AG20443 (cell line): ENCODE measurements at places on chromosomes 5 and 9.

DNA sequence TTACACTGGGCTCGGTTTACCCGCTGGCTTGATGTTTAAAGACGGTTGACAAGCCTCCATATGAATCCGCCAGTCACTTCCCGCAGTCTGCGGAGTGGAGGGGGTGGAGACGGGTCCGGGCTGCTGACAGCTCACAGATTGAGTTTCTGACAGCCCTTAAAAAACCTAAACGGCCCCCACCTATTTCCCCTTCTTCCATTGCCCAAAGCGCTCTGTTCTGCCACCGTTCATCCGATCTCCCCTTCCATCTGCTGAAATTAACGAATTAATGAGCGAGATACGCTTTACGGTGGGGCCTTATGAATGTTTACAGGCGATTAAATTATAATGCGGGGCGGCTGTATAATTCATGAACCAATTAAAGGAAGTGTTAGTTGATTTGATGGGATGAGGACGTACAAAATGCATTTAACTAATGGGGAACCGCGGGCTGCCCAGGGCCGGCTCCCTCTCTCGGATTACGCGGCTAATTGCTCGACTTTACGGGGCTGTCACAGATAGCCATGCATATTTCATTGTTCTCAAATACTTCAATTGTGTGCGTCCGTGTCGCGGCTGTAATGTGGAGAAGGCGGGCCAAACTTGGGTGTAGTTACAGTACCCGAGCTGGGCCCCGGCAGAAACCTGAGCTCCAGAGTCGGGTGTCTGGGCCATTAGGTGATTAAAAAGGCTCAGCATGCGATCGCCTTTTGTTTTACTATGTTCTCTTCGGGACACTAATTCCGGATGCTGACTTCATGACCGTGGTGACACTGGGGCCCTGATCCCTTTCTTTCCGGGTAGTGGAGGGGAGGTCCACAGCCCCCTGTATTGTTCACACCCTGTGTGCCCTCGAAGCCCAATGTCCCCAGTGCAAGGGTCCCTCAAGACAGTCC is 74.9 kb downstream of the GTF3C4 start:
- DNase-seq = peak; percentile 4

GRCh38 chr5:90968319-90968718 is 409.7 kb downstream of the ADGRV1 start:
- DNase-seq = no peak

GRCh38 chr9:130872912-130873503 is 23.6 kb downstream of the QRFP start:
- no peak for DNase-seq

- DNase-seq = no peak
Observed at GRCh38 chr5:43336159-43336558, 22.9 kb upstream of the HMGCS1 start.

DNA sequence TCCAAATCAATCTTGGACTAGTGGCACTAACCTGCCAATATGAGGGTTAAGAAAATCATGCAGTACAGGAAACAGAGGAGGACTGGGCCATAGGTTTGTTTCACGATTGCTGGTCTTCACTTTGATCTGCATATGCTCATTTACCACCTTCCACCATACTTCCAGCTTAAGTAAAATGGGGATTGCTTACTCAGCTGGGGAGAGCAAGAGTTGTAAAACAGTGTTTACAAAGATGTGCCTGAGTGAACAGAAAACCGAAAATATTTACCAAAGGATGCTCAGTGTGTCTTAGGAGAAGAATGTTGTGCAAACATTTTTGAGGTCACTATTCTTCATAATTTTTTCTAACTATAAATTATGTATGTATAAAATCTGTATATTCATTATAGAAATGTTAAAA is 65.1 kb upstream of the DNAH5 start:
- DNase-seq = no peak

- no peak for DNase-seq
Observed at GRCh38 chr5:135750506-135750905, 84.0 kb upstream of the SLC25A48 start.

- DNase-seq = no peak
Observed at GRCh38 chr9:87475463-87475862, 22.2 kb upstream of the DAPK1 start.

DNA sequence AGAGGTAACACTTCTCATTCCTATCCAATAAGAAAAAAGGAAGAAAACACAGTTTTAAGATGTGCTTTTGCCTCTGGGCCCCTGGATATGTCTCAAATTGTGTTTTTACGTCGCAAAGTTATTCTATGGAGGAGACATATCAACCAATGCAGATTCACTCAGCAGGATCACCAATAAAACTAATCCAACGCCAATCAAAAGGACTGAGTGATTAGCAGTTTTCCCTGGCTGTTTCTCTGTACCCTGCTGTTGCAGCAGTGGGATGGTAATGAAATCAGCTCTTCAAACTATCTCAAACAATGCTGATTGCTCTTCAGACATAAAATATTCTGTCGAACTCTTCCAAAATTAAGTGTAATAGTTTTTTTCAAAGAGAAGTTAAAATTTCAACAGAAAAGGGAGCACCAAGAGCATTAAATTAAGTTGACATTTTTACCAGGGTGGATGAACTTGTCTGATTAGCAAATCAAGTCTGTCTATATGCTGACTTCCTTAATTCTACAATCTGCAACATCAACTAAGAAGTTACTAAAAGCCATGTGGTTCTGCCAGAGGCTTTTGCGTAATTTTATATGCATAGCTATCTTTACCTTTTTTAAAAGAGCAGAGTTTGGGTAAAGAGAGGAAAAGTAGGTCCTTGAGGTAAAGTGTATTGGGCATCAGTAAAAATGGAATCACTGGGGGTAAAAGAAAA is 9.7 kb upstream of the HK3 start:
- no peak for DNase-seq

- no peak for DNase-seq
Observed at GRCh38 chr5:139276426-139276825, 17.1 kb upstream of the MATR3 start.

DNA sequence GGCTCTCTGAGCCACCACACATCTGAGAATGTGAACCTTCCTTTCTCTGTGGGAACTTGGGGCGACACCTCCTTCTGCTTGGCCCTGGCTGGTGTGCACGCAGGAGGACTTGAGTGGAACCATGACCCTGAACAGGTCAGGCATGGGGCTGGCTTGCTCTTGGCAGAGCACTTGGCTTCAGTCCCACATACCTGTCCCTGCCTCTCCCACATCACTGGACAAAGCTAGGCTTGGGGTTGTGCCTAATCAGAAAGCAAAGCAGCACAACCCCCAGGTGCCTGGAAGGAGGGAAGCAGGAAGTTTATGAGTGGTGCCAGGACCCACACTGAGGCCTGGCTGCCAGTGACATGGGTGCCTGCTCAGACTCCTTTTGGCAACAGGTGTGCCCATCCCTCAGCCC is 13.2 kb downstream of the GADD45G start:
- DNase-seq = no peak

DNA sequence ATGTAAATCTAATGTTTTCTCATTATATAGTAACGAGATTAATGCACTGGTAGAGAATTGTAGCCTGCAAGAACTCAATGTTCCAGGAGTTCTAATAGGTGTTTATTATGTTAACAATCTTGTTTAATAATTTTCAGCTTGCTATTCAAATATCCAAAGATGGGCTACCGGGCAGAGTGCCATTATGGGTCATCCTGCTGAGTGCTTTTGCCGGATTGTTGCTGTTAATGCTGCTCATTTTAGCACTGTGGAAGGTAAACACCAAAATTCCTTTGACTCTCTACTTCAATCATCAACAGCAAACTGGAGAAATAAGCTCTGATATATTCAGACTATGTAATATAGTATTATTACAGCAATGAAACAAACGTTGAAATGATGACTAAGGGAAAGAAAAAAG is 41.9 kb upstream of the ITGA2 start:
- no peak for DNase-seq

DNA sequence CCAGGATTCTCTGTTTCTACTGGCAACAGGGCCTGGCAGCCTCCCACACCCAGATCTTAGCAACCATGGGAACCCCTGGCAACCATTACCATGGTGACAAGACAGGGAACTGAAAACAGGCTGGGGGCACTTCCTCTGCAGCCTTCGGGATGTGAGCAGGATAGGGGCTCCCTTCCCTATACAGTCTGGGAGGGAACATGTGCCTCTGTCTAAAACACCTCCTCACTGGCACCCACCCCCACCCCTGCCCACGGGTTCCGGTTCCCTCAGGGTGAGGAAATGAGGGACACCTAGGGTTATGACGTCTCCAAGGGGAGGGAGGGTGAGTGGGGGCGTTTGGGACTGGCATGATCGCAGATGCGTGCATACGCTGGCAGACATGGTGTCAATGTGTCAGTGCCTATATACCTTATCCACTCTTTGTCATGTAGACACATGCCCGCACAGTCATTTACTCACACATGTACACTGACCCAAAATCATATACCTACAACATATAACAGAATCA is 3.0 kb upstream of the DNAJB5 start:
- no peak for DNase-seq

DNA sequence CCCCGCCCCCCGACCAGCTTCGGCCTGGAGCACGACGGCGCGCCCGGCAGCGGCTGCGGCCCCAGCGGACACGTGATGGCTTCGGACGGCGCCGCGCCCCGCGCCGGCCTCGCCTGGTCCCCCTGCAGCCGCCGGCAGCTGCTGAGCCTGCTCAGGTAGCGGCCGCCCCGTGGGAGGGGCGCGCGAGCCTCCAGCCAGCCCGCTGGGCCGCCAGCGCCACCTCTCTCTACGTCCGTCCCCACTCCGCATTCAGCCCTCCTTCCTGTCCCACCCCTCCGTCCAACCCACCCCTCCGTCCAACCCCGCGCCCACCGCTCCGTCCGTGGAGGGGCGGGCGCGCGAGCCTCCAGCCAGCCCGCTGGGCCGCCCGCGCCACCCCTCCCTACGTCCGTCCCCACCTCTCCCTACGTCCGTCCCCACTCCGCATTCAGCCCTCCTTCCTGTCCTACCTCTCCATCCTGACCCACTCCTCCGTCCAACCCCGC is 6.5 kb downstream of the ADAMTS13 start:
- DNase-seq = peak; percentile 55

- no peak for DNase-seq
Observed at GRCh38 chr9:137547687-137548543, 2.3 kb downstream of the PNPLA7 start.

DNA sequence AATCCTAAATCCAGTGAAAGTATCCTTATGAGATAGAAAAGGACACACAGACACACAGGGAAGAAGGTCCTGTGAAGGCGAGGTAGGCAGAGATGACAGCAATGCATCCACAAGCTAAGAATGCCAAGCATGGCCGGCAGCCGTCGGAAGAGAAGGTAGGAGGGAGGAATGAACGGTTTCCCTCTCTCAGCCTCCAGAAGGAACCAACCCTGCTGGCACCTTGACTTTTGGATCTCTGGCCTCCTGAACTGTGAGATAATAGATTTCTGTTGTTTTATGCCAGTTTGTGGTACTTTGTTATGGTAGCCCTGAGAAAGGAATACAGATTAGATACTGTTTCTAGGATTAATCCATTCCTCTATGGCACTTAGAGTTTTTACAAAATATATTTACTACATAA is 76.1 kb upstream of the PANK3 start:
- no peak for DNase-seq

GRCh38 chr9:115359017-115359780 is 241.2 kb upstream of the TNC start:
- no peak for DNase-seq

DNA sequence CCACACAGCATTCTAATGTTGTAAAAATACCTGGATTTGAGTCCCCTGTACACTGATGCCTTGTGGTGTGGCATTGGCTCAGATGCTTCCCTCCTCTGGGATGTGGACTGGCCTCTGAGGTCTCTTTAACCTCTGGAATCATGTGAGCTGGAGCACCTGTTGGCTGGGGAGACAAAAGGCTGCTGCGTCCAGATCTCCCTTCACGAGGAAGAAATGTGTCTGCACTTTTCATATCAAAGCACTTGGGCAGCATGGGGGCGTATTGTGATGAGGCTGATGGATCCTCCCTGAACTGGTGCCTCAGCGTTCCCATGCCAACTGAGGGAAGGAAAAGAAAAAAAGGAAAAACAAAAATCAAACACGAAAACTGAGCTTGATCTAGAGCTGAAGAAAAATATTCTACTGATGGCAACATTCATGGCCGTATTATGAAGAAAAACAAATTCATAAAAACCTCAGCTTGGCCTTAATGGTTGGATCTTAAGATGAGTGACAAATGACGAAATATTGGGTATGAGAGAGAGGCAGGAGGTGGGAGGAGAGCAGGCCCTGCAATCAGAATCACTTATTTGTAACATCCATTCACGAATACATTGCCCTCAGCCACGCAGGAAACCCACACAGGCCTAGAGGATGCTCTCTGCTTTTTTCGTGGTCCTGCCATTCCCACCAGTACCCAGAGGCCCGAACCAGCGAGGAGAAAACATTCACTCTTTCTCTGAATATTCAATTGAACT is 26.2 kb downstream of the GRIA1 start:
- DNase-seq = no peak

DNA sequence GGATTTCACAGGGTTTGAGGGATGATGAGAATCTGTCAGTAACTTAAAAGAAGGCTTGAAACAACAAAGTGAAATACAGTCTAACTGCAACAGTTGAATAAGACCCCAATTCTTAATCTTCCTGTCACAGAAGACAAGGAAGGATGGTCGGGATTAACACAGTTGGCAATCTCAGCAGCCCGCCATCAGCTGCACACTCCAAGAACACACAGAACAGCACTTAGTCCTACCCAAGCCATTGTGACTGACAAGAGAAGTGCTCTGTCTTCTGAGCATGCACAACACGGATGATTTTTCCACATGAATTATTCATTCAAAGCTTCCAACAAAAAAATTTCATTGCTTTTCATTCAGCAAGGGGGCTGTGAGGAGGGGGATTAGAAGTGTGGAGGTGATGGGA is 576.1 kb downstream of the TLE4 start:
- DNase-seq = no peak

DNA sequence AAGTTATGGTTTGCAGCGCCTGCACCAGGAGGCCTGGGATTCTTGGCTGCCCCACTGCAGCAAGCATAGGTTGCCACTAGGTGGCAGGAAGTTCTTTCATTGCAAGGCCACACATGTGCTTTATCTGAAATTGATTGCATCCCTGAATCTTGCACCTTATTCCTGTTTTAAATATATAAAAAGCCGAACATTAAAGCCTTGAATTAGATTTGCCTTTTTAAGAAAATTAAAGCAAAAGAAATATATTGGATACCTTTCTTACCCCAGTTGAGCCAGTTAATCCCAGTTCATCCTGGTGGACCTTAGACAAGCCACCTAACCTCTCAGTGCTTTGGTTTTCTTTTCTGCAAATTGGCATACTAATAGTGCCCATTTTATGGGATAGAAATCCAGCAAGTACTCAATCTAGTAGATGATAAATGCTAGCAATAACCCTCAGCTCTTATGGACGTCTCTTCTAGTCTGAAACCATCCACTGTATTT is 6.3 kb upstream of the TRMT10B start:
- peak; percentile 90 for DNase-seq
